ENCODE measurements at places on chromosomes 13 and 19. TPM values are rescaled to one million over a fixed set of nuclear protein-coding genes. Genes with fewer than 3 reads are reported as not detected.

GRCh38 chr13:80033286-80033685, 307.6 kb downstream of the SPRY2 start:
- peak; percentile 47 for DNase-seq

GRCh38 chr13:80237646-80238045, 103.3 kb downstream of the SPRY2 start:
- no peak for DNase-seq

DNA sequence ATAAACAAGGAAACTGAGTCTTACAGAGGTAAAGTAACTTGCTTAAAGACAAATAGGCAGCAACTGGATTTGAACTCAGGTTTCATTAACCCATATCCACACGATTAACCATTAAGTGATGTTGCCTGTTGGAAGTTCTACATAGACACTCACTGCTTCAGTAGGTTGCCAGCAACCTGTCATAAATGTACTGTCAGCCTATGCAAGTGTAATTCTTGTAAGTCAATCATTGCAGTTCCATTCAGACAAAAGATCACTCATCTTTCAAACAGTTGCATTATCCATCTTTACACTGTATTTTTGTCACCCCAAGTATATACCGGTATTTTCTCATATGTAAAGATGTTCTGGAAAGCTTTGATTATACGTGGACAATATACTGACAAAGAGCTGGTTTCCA, 676.9 kb upstream of the PCDH20 start:
- no peak for DNase-seq

DNA sequence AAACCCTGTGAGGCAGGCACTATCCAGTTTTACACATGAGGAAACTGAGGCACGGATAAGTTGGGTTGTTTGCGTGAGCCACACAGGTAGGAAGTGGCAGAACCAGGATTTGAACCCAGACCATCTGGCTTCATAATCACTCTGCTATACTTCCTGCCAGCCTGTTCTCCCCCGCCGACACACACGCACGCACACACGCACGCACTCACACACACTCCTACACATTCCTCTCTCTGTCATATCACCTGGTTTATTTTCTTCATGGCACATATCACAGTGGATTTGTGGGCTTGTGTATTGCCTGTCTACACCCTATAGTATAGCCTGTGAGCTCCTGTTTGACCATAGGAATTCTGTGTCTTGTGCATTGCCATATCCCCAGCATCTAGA, 140.0 kb downstream of the SIPA1L3 start:
- DNase-seq = no peak

- DNase-seq = no peak
These were observed 110.8 kb upstream of the C1QTNF9B start for GRCh38 chr13:24007979-24008620.

GRCh38 chr19:31168106-31168625, 181.1 kb downstream of the TSHZ3 start:
- DNase-seq = no peak

- DNase-seq = peak; percentile 21
These were observed 1.3 kb downstream of the TSKS start for GRCh38 chr19:49761625-49762311.

- peak; percentile 4 for DNase-seq
These were observed 123.2 kb downstream of the ENOX1 start for GRCh38 chr13:43663474-43664090.

DNA sequence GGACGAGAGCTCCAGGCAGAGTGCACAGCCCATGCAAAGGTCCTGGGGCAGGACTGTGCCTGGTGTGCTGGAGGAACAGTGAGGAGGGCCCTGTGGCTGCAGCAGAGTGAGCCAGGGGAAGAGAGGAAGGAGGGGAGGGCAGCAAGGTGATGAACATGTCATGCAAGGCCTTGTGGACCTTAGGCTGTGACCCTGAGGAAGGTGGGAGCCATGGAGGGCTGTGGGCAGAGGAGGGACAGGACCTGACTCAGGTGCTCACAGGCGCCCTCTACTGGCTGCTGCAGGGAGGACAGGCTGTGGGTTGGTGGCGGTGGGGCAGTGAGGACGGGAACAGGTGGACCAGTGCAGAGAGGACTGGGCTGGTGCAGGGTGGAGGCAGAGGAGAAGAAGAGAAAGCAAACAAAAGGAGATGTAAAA, 170.3 kb downstream of the PTPRS start:
- DNase-seq = no peak

DNA sequence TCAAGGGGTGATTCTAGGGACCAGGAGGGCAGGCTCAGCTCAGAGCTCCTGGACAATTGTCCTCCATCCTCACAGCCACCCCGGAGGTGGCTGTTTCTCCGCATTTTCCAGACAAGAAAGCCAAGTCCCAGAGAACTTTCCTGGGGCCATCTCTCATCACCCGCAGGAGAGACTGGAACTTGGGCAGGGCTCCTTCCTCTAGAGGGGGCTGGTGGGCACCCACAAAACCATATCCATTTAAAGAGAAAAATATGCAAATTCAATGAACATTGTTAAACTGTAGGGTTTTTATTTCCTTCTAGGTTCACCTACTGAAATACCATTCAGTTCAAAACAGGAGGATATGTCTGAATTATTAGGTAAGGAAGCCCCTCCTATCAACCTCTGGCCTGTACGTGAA, 16.6 kb downstream of the SPACA7 start:
- no peak for DNase-seq

- no peak for DNase-seq
These were observed 450.7 kb downstream of the FOXO1 start for GRCh38 chr13:40215747-40216146.

DNA sequence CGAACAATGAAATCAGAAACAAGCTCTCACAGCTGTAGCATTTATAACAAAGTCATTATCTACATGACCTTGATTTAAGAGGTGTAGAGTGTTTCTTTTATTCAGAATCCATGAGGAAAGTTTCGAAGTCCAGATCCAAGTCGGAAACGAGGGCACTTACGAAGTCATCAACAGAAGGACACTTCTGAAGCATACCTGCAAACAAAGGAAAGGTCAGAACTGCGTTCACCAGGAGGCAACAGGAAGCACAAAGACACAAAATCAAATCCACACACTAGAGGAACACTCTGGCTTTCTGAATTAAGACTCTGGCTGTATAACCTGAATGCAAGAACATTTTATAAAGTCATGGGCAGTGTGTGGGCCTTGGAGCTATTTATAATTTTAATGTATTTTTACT, 158.9 kb downstream of the MIPEP start:
- no peak for DNase-seq

The ZNF549 gene
- total RNA-seq = 5.1 TPM

GRCh38 chr19:49117677-49118564, 1.0 kb downstream of the C19orf73 start:
- no peak for DNase-seq

GRCh38 chr13:96632536-96633320, 361.5 kb downstream of the OXGR1 start:
- no peak for DNase-seq

DNA sequence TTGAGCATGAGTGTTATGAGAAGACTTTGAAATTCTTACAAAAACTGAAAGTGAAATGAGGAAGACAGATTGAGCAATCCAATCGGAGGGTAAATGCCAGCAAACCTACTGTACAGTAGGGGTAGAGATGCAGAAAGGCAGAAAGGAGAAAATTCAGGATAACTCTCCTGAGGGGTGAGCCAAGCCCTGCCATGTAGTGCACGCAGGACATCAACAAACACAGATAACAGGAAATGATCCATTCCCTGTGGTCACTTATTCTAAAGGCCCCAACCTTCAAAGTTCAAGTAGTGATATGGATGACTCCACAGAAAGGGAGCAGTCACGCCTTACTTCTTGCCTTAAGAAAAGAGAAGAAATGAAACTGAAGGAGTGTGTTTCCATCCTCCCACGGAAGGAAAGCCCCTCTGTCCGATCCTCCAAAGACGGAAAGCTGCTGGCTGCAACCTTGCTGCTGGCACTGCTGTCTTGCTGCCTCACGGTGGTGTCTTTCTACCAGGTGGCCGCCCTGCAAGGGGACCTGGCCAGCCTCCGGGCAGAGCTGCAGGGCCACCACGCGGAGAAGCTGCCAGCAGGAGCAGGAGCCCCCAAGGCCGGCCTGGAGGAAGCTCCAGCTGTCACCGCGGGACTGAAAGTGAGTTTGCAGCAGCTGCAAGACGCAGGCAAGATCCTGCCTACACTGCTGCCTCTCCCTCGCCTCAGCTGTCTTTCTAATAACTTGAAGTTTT, at the start of gene TNFSF13B:
TNFSF13B (plus strand) TSS at position 118 of the 728 bp plus-strand sequence; CDS start at position 296, 178 bp downstream.
- peak; percentile 39 for DNase-seq

The COL4A2 gene
- 212 TPM for total RNA-seq

The PGLYRP2 gene
- not detected for total RNA-seq

- no peak for DNase-seq
These were observed 515.8 kb downstream of the KLF12 start for GRCh38 chr13:73618275-73618865.

DNA sequence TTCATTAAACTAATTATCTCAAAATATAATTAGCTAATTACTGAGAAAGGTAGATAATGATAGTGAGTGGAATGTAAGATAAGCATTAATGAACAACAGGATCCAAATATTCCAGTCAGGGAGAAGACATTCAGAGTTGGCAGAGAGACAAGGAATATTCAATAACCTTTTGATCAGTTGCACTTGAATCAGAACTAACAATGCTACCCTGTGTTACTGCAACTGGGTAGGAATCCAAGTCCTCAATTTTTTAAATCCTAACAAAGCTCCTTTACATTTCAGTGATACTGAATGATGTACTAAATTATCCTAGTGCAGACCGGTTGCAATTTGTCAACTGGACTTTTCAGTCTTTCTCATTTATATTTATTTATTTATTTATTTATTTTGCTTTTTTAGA, 107.1 kb upstream of the MIR17HG start:
- no peak for DNase-seq

The ZNF534 gene
- total RNA-seq = not detected

The FFAR3 gene
- total RNA-seq = not detected

DNA sequence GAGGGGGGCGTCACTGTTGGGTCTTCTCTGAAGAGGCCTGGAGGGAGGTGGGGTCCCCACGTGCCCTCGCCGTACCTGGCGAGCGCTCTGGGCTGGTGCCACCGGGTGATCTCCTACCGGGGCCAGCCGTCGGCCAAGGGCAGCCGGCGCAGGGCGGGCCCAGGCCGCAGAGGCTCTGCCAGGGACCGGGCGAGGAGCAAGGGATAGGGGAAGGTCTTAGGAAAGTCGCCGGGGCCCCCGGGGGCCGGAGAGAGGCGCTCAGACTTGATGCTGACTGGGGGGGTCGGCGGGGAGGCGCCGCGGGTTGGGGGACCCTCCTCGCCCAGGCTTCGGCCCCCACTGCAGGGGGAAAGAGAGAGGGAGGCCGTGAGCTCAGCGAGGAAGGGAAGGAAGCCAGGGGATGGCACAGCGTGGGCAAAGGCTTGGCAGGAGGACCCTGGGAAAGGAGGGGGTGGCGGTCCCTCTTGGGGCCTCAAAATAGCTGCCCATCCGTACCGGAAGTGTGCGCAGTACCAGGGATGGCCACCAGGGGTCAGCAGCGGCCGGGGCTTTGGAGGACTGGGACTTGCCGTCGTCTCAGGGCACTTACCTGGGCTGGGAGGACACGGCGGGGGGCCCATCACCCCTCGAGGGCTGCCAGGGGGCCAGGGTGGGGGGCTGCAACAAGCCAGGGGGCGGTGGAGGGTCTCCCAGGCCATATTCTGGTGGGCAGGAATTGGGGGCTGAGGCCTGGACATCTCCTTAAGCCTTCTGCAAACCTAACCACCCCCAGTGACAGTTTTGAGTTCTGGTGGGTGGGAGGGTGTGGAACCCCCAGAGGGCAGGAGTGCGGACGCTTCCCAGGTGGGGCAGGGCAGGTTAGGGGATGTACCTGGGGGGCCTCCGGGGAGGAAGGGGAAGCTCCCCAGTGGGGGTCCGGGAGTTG, 7.7 kb upstream of the TMEM161A start:
- peak; percentile 48 for DNase-seq

GRCh38 chr13:38363219-38363618, 13.6 kb downstream of the UFM1 start:
- no peak for DNase-seq

The ICAM5 gene
- total RNA-seq = 15.8 TPM

DNA sequence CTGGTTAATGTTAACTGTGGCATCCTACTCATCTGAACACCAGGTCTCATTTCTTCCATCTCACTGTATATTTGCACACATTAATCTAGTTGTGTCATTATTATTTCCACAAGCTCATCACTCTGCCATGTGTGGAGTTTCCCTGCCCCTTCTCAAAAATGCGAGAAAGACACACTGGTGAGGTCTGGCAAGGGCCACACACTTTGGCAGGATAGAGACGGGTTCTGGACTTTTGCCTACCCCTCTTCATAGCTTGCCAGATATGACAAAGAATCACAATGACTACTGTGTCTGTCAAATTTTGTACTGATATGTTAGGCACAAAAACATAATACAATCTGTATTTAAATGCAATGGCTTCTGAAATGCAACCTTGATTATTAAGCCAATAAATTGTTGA, 12.9 kb downstream of the GPR12 start:
- no peak for DNase-seq

DNA sequence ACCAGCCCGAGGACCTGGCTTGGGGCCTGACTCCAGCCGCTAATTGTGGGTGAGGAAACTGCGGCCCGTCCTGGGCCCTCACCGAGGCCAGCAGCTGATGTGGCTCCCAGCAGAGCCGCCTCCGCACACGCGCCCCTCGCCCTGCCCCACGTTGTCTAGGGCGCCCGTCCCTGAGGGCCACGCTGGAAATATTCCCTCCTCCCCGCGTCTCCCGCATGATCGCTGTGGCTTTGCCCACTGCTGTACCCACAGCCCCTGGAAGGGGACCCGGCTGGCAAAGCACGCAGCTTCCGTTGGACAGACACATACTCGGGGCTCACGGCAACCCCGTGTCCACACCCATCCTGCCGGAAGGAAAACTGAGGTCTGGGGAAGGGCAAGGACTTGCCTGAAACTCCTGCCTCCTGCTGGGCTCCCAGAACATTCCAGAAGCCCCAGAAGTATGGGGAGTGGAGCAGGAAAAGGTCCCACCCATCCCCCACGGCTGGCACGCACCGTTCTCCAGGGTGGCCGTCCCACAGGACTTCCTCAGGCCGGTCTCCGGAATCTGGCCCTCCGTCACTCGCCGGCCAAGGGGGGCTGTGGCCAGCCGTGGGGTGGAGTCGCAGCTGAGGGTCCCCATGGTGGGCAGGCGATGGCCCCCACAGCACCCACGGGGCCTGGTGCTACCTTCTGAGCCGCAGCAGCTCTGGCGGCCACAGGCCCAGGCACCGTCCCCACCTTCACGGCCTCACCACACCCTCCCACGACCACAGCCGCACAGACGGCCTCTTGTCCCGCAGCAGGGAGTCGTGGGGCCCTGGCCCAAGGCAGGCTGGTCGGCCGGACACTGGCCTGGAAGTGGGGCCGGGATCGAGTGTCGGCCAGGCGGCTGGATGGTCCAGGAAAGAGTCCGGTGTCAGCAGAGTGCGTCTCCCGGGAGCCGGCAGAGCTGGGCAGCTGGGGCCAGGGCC, 13.6 kb upstream of the SHC2 start:
- DNase-seq = peak; percentile 41

GRCh38 chr13:47478985-47479384, 522.1 kb downstream of the SUCLA2 start:
- peak; percentile 30 for DNase-seq

GRCh38 chr13:26378116-26378515, 124.2 kb downstream of the CDK8 start:
- no peak for DNase-seq

GRCh38 chr13:41458187-41458760, 924 bp downstream of the RGCC start:
- DNase-seq = no peak

- DNase-seq = no peak
These were observed 268.6 kb downstream of the NDFIP2 start for GRCh38 chr13:79749566-79749965.
